HFF-Myc (cell line): ENCODE measurements at places on chromosomes 13 and 19.

DNA sequence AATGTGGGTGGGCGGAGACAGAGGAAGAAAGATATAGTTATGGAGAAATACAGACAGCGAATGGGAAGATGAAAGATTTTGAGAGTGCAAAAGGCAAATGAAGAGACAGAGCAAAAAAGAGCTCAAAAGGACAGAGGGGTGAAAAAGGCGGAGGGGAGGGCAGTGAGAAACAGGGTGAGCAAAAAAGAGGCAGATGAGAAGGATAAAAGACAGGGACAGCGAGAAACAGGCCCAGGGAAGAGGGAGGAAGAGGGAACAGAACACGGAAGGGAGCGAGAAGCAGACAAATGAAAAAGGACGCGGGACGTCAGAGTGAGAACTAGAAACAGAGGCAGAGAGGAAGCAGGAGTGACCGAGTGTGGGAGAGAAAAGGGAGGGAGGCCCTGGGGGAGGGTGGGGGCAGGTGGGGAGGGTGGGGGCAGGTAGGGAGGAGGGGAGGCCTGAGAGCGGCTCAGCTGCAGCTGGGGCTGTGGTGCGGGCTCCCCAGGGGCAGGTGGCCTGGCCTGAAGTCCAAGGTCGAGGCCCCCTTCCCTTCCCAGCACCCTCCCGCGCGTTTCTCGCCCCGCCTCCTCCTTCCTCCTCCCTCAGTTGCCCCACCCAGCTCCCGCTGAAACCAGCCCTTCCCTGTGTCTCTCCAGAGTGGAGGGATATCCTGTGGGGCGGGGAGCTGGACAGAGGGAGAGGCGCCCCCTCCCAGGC is 2.9 kb downstream of the KLK1 start:
- no peak for DNase-seq

DNA sequence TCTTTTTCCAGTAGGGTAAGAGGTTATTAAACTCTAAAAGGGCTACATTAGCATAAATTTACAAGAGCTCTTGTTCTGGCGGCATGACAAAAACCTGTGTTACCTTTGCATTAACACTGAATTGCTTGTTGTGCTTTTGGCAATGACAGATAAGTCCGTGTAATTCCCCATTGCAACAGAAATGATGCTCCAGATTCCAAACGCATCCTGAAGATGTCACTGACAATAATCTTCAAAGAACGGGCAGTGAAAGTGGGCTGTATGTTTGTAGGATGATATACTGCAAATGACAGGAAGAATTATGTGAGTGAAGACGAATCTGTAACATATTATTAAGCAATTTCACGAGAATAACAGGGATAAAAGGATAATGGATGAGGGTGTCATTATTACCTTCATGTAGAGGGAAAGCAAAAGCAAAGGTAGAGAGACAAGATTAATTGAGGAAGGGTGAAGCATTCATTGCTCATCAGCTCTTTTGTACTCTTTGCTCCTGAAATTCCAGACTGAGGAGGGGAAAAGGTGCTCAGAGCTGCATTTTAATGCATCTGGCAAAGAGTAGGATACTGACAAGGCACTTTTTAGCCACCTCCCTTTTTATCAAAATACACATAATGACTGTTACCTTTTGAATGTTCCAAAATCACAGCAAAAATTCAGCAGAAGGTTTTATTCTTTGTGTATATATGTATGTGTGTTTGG is 38.5 kb upstream of the MAB21L1 start:
- no peak for DNase-seq

GRCh38 chr19:58372311-58373133 is 8.3 kb downstream of the ZNF837 start:
- no peak for DNase-seq

- no peak for DNase-seq
These were observed 214.0 kb upstream of the SOX1 start for GRCh38 chr13:111852725-111853518.

DNA sequence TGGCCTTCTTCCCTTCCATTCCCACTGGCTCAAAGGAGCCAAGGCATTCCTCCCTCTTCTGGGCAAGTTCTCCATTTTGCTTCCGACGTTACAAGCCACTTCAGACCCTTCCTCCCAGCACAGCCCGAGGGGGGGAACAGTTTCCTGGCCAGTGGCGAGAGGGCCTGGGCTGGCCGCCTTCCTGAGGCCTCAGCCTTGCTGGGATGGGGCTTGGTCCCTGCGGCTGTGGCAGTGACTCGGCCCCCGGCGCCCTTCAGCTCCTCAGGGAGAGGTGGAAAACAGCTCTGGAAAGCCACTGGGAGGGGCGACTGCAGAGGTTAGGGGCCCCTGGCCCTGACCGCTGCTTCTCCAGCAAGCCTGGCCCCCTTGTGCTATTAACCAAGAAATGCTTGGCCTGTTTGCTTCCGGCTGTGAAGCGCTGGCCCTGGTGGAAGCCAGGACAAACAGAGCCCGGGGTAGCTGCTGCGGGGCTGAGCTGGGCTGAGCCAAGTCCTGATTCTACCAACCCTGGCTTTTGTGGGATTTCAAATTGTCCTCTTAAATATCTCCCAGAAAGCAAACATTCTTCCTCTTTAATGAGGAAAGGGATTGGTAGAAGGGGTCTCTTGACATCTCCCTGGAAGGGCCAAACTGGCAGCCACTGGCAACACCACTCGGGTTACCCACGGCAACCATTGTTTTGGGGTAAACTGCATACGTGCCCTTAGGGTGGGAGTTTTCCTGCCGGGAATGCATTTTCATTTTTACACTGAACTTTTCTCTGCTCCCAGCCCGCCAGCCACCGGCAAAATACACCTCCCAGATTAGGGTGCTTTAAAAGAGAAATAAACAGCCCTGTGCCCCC is 38.7 kb downstream of the C13orf46 start:
- DNase-seq = no peak
